Natural killer cell treated with Interleukin-12 subunit alpha and Interleukin-12 subunit beta and Interleukin-15 and Interleukin-18, amount 100 ng/mL, for 72 hours (primary cell): ENCODE measurements at places on chromosomes 12 and 14. TPM values are rescaled to one million over a fixed set of nuclear protein-coding genes. Genes with fewer than 3 reads are reported as not detected.

GRCh38 chr12:129467726-129468125 is 436.1 kb downstream of the TMEM132D start:
- DNase-seq, result no peak

- DNase-seq, result no peak
Measured at GRCh38 chr12:95266254-95266653, 48.6 kb downstream of the VEZT start.

DNA sequence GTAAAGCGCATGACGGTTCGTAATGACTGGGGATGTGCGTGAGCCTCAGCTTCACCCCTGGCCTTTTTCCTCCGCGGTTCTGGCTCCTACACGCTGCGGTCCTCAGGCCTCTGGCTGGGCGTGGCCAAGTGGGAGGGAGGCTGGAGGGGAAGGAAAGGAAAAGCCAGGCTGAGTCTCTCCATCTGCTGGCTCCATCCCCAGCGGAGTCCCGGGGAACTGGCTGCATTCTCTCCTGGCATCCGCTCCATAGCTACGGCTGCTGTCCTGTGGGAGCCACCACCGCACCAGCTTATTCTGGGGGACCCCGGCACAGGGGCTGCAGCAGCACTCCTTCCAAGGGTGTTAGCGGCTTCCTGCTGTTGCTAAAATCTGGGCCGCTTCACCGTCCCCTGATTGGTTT is 68.2 kb upstream of the SLC24A4 start:
- no peak for DNase-seq

GRCh38 chr12:68376901-68377300 is 44.7 kb upstream of the MDM1 start:
- DNase-seq, result no peak

Gene TPPP2
- total RNA-seq, result not detected

Gene RGS6
- total RNA-seq, result not detected

DNA sequence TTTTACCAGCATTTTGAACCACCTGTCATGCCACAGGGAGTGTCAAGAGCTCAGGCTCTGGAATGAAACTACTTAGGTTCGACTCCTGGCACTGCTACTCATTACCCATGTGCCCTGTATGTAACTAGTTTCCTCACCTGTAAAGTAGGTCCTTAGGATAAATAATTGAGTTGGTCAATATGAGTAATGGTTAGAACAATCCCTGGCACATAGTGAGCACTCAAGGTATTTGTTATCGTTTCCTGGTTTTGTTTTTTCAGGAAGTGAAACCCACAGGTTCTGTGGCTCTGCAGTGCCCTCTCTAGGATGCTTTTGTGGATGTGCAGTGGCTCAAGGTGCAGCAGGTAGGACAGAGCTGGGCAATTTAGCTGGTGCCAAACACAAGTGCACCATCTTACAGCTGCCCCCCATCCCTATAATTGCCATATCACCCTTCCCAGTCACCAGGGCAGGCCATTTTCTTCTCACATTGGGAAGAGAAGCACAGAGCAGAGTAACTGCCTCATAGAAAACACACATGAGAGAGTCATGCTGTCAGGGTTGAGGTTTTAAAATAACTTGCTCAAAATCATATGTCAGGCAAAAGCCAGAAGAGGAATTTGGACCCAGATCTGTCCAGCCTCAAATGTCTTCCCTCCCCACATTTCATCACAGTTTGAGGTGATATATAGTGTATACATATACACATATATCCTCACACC is 297.5 kb downstream of the RPAP3 start:
- DNase-seq, result no peak

DNA sequence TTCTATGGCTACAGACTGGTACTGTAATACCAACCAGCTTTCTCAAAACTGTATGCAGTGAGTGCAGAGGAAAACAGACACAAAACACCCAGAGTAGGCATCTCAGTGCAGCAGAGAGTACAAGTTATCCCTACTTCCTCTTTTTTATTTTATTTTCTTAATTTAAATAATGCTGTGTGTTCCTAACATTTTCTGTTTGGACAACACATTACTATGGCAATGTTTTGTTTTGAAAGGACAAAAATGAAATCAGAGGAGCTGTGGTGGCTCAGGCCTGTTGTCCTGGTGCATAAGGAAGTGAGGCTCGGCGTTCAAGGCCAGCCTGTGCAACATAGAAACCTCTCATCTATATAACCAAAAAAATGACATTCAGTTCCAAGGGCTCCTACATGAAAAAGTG is 33.7 kb upstream of the SELPLG start:
- DNase-seq, result no peak

Gene LRRIQ1
- not detected for total RNA-seq

DNA sequence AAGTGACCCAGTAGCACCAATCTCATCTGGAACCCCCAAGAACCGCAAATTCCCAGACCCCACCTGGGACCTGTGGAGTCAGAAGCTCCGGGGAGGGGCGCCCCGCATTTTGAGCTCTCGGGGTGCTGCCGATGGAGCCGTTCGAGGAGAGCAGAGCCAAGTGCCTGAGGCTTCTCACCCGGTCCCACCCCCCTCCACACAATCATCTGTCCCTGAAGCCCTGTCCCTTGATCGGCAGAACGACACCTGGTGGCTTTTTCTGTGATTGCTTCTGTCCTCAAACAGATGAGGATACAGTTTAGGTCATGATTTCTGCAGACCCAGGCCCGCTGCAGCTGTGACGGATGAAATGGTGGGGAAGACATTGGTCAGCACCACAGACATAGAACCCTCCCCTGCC is 74.7 kb downstream of the NOC4L start:
- DNase-seq, result no peak

GRCh38 chr12:94109160-94109559 is 39.2 kb upstream of the PLXNC1 start:
- DNase-seq, result no peak

- DNase-seq, result no peak
Measured at GRCh38 chr12:70149665-70150064, 93.6 kb upstream of the CNOT2 start.

DNA sequence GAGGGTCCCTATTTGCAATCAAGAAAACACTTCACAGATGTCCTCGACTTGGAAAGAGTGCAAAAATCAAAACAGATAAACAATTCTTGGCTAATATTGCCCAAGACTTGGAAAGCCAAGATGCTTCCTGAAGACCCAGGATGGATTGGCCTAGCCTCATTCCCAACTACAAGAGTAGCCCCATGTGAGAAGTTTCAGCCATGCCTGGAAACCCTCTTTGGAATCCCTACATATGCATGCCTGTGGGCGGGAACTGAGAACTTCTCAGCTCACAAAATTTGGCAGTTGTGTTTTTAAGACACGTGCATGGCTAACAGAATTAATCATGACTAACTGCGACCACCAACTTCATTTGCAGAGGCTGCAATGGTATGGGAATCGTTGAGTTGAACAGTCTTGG is 283.2 kb upstream of the TBX3 start:
- no peak for DNase-seq
